ENCODE measurements at places on chromosomes 2 and 18.

- DNase-seq = no peak
Measured at GRCh38 chr2:64787698-64788097, 134.0 kb upstream of the SERTAD2 start.

DNA sequence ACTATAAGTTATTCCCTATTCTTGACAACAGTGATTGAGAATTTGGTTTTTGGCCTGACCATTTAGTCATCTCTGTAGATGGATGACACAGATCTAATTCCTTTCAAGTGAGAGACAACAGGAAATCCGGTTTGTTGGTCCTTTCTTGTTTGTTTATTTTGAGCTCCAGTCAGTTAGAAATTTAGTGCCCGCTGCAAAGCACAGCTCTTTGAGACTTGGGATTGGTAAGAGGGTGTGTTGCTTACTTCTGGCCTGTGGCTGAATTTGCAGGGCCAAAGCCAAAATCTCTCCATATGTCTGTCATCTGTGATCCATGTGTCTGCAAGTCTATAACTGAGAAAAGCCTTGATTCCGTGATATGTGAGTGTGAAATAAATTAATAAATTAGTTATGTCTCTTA, 74.3 kb downstream of the BIN1 start:
- DNase-seq = no peak

GRCh38 chr2:67256892-67257291, 140.2 kb upstream of the ETAA1 start:
- no peak for DNase-seq

GRCh38 chr2:84388133-84388532, 70.9 kb downstream of the SUCLG1 start:
- DNase-seq = no peak

GRCh38 chr2:134074619-134075018, 179.3 kb upstream of the MGAT5 start:
- DNase-seq = no peak

GRCh38 chr18:49456794-49457193, 3.7 kb downstream of the DYM start:
- DNase-seq = no peak

DNA sequence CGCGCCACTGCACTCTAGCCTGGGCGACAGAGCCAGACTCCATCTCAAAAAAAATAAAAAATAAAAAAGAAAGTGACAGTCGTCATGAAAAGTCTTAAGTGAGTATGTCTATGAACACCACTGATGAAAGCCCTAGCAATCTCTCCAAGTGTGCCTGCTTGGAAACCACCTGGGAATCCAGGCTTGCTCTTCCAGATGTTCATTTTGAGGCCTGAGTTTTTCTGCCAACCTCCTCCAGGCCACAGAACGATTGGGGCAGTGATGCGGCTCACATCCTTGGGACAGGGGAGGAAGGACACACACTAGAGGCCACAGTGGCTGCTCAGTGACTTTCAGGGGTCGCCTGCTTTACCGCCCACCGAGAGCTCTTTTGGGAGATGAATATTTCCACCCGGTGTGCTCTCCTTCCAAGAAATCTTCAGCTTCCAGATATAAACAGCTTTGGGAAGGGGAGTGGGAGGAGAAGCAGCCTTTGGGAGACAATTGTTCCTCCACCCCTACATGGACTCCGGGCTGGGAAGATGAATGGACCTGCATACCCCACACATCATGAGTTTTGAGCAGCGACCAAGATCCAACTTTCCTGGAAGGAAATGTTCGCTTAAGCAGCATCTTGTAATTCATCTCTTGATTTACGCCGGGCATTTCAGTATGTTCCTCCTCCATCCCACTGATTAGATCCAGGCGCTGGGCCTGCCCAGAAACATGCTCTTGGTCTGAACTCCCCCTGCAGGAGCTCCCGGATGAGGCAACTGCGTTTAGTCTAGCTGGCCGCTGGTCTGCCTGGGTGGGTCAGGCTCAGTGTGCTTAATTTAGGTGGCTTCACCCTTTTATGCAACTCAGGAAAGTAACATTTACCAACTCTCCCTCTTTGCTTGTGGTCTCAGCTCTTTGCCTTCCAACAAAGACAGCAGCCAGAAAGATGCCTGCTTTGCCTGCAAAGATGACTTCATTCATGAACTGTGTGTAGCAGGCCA, 6.2 kb upstream of the ARMC9 start:
- DNase-seq = no peak

- no peak for DNase-seq
Measured at GRCh38 chr18:6576718-6577375, 152.7 kb upstream of the ARHGAP28 start.

DNA sequence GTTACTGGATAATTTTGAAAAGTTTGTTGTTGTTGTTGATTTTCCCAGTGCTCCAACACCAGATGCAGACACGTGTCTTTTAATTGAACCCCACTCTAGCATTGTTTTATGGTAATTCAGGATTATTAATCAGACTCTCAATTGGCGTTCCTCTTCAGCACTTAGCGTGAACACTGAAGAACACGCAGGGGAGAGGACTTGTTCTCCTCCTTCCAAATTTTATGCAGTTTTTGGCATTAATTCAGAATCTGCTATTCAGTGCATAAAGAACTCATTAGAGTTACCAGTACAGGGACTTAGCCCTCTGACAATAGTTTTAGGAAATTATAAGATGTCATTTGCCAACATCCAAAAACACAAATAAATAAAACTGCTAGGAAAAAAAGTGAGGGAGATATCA, 75.5 kb downstream of the SNTG2 start:
- DNase-seq = no peak

DNA sequence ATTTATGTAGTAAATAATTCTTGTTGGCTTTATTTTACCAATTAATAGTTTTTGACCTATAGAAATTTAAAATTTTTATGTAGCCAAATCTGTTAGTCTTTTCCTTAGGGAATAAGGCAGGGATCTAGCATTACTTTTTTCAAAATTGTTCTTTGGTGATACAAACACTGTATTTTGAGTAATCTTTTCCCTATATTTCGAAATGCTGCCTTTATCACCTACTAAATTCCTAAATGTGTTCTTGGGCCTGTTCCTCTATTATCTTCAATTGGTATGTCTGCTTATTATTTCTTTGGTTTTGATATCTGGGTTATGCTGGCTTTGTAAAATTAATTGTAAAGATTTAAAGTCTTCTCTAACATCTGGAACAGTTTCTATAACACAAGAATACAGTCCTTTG, 87.5 kb downstream of the DYSF start:
- no peak for DNase-seq

- no peak for DNase-seq
Measured at GRCh38 chr2:62803961-62804360, 98.4 kb downstream of the EHBP1 start.

DNA sequence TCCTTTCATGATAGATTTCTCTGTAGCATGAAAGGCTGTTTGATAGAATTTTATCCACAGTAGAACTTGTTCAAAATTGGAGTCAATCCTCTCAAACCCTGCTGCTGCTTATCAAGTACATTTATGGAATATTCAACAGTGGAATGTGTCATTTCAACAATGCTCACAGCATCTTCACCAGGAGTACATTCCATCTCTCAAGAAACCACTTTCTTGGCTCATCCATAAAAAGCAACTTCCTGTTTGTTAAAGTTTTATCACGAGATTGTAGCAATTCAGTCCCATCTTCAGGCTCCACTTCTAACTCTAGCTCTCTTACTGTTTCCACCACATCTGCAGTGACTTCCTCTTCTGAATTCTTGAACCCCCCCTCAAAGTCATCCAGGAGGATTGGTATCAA, 29.4 kb downstream of the PDCL3 start:
- no peak for DNase-seq

GRCh38 chr2:8597559-8598225, 84.2 kb upstream of the ID2 start:
- DNase-seq = no peak

DNA sequence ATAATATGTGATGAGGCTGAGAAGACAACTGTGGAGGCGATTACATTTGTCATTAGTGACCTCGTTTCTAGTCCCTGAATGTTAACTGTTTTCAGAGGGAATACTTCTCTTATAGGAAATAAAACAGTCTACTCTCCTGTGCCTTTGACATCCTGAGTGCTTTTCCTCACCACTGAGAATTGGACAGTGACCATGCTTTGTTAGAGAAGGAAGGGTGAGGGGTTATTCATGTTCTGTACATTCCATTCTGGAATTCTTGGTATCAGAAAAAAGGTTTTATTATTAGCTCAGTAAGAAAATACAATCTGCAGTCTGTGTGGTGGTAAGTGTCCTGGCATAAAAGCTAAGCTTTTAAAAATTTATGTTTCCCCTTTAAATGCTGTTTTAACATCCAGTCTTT, 58.8 kb downstream of the PARD3B start:
- DNase-seq = no peak

DNA sequence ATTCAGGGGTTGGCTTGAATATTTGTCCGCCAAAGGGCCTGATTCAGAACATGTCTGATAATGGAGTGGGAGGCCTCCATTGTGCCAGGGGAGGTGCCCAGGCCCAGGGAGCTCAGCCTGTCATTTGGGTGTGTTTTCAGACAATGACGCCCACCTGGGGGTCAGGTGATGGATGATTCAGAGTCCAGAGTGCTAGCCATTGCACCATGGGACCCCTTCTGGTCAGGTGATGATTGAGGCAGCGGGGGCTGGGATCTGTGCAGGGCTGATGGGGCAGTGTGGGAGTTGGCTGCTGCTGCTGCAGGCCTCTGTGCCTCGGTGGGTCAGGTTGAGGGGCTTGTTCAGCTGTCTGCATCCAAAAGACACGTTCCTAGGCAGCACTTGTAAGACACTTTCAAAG, 8.3 kb upstream of the ARHGEF4 start:
- DNase-seq = no peak

- DNase-seq = no peak
Measured at GRCh38 chr2:36695746-36696415, 626 bp upstream of the VIT start.

DNA sequence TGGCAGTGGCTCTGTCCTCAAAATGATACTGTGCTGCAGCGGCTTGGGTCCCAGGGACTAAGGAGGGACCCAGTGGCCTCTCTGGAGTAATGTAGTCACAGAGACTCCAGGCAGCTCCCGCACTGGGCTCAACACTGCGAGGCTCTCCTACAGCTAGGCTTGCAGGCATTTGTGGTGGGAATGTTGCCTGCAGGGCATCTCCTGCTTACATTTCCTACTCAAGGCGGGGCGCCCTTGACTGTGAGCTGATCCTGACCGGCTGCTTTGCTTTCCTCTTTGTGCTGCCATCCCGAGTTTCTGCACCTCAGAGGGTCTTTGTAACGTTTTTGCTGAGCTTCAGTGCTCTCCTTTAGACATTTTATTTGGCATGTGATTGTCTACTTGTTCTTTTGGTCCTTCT, 177.4 kb upstream of the FN1 start:
- no peak for DNase-seq

DNA sequence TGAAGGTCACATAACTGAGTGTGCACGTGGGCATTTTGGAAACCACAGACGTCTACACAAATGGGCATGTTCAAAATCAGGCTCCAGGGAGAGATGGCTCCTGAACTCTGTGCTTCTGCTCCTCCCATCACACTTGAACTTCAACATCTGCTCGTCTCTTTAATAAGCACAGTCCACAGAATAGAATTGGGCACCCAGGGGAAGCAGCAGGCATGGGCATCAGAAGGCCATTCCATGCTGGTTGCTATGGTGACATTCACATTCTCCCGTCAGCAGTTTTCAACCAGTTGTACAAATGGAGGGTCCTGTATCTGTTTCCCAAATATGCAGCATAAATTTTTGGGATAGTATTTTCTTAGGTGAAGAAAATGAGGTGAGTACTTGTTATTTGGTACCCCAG, 183.7 kb upstream of the COPS8 start:
- no peak for DNase-seq

- no peak for DNase-seq
Measured at GRCh38 chr2:4110273-4110672, 406.9 kb downstream of the DCDC2C start.

DNA sequence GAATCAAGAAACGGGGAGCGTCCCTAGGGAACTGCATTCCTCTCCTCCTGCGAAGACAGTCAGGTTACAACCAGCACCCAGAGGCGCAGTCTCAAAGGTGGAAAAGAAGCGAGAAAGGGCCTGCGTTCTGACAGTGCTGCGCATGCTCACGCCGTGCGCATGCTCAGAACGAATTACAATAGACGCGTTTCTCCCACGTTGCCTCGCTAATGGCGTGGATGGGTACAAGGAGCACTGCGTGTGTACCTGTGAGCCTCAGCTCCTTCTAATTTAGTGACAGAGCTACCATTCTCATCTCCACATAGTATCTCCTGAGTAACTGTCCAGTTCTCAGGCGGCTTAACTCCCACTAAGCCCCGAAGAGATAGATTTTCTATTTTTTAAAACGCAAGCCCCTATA, 448.8 kb downstream of the TXNL1 start:
- DNase-seq = no peak

- DNase-seq = no peak
Measured at GRCh38 chr2:21642647-21643046, 518.9 kb downstream of the TDRD15 start.

GRCh38 chr2:100064592-100065428, 77.6 kb downstream of the AFF3 start:
- DNase-seq = no peak

GRCh38 chr18:60596928-60597327, 224.4 kb upstream of the MC4R start:
- DNase-seq = no peak

DNA sequence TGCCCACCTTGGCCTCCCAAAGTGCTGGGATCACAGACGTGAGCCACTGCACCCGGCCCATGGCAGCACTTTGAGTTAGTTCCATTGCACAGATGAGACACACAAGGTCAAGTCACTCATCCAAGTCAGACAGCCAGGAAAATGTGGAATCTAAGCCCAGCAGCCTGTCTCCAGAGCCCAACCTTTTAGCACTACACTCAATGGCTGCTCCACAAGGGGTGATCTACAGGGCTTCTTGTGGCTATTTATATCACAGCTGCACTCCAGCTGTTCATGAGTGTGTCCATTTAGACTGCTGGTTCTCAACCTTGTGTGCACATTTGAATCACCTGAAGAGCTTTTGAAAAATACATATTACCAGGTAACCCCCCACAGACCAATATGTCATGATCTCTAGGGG, 72.9 kb upstream of the RPL31 start:
- no peak for DNase-seq

GRCh38 chr2:204321910-204322751, 223.1 kb upstream of the PARD3B start:
- DNase-seq = no peak

- DNase-seq = no peak
Measured at GRCh38 chr2:118350621-118351020, 262.4 kb downstream of the INSIG2 start.

DNA sequence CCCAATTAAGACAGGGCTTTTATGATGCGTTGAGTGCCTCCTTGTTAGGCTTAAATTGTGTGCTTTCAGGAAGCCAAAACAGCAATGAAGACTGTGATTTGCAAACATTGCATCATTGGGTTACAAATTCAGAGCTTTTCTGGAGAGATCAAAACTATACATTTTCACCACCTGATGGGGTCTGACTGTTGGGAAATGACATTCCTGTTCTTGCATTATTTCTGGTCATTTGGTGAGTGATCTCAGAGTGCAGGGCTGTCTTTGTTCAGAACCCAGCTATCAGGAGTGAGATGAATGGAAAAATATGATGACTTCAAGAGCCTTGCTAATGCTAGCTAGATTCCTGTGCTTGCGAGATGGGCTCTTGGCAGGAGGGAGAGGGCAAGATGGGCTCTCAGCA, 39.1 kb downstream of the SH3RF3 start:
- no peak for DNase-seq
